ENCODE measurements at places on chromosomes 4 and X.
A peak's percentile ranks its signal among the peaks of the same experiment; 100 is the strongest.

DNA sequence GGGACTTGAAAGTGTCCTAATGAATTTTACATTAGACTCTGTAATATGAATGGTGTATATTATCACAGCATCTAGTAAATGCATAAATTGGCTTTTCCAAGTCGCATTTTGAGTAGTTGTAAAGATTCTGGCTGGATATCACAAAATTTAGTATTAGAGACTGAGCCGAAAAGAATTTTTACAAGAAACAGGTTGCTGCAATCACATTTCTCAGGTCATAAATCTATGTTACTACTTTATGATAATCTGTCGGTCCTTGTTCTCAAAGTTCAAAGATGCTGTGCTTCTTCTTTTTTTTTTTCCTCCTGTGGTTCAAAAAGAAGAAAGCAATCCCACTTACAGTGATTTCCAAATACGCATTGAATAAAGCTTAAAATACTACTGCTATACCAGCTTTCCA lies 253.4 kb downstream of the KCNIP4 start:
- DNase-seq: no peak

DNA sequence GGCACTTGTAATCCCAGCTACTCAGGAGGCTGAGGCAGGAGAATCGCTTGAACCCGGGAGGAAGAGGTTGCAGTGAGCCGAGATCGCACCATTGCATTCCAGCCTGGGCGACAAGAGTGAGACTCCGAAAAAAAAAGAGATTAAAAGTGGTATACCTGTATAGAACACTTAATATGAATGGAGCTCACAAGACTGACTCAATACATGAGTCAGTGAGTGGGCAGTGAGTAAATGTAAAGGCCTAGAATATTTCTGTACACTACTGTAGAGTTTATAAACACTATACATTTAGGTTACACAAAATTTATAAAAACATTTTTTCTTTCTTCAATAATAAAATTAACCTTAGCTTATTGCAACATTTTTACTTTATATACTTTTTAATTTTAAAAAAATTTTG lies 93.8 kb downstream of the CENPC start:
- DNase-seq: no peak

DNA sequence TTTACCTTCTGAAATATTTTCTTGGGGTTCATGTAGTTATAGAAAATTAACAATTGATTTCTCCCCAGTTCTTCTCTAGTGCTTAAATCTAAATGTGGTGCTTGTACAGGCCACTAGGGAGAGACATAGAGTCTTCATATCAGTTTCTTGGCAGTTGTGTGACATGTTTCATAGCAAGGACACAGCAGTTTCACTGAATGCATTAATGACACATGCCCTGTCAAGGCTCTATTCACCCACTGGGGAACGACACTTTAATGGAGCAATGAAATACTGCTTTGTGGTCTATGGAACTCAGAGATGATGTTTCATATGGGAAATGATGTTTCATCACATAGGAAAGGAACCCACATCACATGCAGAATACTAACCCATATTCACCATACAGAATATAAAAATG lies 2.8 kb downstream of the VEGFC start:
- DNase-seq: no peak

DNA sequence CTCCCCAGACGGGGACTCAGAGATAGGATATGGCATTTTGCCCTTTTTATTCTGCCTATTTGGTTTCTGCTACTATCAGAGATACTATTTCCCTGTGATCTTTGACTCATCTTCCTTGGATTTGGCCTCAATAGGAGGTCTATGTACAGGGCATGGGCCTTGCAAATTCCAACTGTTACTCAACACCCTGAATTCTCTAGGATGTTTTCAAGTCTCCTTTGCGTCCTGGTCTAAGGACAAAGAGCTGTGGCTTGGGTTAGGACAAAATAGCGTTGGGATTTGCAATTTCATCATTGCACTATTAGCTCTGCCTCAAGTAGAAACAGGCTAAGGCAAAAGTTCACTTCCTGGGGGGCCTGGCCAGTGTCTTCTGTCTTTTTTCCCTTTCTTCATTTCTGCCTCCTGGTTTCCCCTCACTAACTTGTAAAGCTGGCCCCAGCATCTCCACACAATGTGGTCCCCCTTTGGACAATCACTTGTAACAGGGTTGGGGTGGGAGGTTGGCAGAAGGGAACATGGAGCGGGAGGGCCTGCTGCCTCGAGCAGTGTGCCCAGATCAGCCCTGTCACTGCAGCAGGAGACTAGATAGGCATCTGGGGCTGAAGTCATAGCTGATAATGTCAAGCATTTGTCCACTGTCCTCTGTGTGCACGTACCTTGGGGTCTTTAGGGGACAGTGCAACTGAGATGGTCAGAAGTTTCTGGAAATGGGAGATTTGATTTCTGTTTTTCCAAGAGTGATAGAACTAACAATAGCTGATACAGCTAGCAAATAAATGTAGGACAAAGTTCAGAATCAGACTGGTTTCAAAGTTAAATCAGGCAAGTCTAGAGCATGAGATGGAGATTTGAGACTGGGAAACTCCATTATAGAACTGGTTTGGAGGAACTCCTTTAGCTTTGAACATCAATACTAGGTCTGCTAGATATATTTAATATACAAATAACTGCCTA lies 25.8 kb upstream of the STBD1 start:
- DNase-seq: no peak

GRCh38 chr4:113969709-113970334 lies 9.6 kb downstream of the ARSJ start:
- no peak for DNase-seq

GRCh38 chr4:117478702-117479101 lies 393.3 kb upstream of the TRAM1L1 start:
- DNase-seq: no peak

- no peak for DNase-seq
These were observed 62.0 kb downstream of the SLAIN2 start for GRCh38 chr4:48403358-48403757.

GRCh38 chrX:74784629-74785028 lies 140.6 kb downstream of the NEXMIF start:
- no peak for DNase-seq

DNA sequence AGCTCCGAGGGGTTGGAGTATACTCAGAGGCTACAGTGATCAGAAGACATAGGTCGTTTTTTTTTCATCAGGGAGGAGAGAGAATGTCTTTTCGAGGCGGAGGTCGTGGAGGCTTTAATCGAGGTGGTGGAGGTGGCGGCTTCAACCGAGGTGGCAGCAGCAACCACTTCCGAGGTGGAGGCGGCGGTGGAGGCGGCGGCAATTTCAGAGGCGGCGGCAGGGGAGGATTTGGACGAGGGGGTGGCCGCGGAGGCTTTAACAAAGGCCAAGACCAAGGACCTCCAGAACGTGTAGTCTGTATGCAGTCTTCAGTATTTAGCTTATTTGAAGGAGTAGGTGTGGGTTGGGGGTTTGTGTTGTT lies 500 bp downstream of the GAR1 start:
- no peak for DNase-seq

- DNase-seq: no peak
These were observed 791.0 kb upstream of the DIAPH2 start for GRCh38 chrX:95893636-95894035.

GRCh38 chr4:8268901-8269534 lies 536 bp upstream of the HTRA3 start:
- DNase-seq: no peak

GRCh38 chr4:134243742-134244713 lies 42.4 kb upstream of the PABPC4L start:
- no peak for DNase-seq

DNA sequence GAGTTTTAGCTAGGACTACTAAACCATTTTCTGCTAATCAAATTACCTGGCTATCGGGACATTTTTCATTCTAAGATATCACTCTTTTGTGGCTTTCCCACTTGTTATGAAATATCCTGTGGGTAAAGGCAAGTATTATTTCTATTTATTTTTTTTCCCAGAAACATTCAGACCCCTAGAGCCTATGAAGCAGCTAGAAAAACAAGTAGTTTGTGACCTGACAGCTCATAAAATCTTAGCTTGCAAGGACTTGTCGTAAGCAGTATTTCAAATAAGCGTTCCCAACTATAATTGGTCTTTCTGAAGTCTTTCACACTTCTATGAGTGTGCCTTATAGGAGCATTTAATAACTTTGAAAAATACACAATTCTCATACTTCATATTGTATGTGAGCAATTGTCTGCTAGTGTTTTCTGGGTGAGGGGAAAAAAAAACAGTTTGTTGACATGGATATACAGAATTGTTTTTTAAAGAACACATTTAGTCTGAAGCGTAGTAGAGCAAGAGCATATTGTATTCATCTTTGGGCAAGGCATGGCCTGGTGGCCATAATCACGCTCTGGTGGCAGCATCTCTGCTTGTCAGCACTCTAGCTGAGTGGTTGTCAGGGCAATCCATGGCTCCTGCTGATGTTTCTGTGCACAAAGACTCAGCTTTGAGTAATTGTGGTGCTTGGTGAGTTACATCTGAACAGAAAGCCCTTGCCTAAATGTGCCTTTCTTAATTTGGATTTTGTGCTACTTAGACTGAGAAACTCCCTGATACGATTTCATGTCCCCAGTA lies 2.6 kb downstream of the MCUB start:
- DNase-seq: no peak

GRCh38 chrX:41718481-41719235 lies 5.3 kb upstream of the GPR82 start:
- DNase-seq: no peak

GRCh38 chr4:167031534-167032156 lies 202.6 kb downstream of the SPOCK3 start:
- no peak for DNase-seq

GRCh38 chr4:8319731-8320385 lies 50.3 kb downstream of the HTRA3 start:
- no peak for DNase-seq

DNA sequence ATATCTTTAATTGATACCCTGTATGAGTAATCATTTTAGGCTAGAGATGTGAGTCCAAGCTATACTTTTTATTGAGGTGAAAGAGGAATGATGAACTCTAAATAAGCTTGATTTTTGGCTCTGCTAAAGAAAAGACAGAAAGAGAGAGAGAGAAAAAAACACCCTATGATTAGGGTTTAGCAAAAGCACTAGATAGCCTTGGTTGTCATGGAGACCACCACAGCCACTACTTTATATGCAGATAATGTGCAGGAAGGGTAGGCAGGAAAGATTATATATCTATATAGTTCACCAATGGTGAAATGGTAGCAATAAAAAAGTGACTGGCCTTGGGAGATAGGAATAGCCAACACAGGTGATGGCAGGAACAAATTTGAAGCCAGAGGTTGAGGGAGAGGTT lies 69.9 kb upstream of the CAMK2D start:
- no peak for DNase-seq

GRCh38 chr4:127782025-127782274 lies 172 bp upstream of the HSPA4L start:
- peak; percentile 69 for DNase-seq

GRCh38 chr4:5462254-5462835 lies 246.0 kb downstream of the EVC2 start:
- no peak for DNase-seq

DNA sequence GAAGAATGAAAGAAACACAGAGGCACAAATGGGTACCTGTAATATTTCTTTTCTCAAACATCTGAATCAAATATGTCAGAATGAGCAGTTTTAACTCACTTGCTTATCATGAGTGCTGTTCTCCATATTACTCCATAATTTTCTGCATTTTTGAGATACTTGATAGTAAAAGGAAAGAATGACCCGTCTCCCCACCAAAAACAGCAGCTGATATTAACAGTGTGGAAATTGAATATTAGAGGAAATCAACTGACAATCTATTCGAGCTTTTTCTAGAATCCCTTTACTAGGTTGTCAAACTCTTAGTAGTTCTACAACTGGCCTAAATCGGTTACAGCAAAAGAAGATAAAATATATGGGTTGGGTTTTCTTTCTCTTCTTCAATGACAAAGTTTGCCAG lies 49.9 kb upstream of the HELT start:
- no peak for DNase-seq

- no peak for DNase-seq
These were observed 2311.2 kb downstream of the PCDH7 start for GRCh38 chr4:33031328-33031727.

DNA sequence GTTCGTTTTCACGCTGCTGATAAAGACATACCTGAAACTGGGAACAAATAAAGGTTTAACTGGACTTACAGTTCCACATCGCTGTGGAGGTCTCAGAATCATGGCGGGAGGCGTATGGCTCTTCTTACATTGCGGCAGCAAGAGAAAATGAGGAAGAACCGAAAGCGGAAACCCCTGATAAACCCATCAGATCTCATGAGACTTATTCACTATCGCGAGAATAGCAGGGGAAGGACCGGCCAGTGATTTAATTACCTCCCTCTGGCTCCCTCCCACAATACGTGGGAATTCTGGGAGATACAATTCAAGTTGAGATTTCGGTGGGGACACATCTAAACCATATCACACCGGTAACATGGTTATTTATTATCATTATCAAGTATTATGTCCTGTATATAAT lies 2204.5 kb downstream of the ARAP2 start:
- DNase-seq: no peak

GRCh38 chrX:117641913-117642656 lies 474.5 kb downstream of the KLHL13 start:
- no peak for DNase-seq

DNA sequence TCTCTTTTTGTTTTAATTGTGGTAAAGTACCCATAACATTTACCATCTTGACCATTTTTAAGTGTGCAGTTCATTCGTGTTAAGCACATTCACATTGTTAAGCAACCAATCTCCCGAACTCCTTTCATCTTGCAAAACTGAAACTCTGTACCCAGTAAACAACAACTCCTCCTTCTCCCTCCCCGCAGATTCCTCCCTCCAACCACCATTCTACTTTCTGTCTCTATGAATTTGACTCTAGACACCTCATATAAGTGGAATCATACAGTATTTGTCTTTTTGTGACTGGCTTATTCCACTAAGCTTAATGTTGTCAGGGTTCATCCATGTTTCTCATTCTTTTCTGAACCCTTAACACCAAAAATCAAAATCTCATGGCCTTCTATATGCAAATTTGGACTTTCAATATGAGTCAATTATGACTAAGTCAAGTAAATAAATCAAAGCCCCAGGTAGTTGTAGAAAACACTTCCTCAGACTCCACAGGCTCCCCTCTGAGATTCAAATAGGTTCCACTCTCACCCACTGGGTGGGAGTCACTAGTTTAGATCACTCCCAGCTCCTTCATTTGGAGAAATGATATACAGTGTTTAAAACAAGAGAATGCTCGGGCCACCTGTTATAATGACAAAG lies 9.8 kb upstream of the RTL5 start:
- no peak for DNase-seq
